Stimulated activated CD4-positive, alpha-beta T cell treated with anti-CD3 and anti-CD28 coated beads, Interleukin-1b, Interleukin-23, amount 100 ng/mL, for 1 hour (primary cell): ENCODE measurements at places on chromosomes 2 and 18.

- DNase-seq = no peak
Observed at GRCh38 chr18:48022531-48023329, 92.3 kb upstream of the SMAD2 start.

DNA sequence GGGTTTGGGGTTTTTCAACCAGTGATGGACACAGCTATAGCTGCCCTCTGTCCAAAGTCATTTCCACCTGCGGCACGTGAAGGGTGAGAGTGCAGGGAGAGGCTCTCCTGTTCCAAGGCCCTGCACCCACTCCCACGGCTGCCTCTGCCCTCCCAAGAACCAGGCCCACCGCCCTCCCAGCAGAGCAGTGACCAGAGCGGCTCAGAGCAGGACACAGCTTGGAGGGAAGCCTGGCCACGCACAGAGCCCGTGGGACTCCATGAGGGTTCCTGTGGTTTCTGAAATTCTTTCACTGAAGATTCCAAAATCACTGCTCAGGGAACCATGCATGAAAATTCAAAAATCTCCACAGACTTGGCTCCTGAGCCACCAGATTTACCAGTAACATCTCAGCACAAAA is 67.3 kb upstream of the SALL3 start:
- DNase-seq = no peak

GRCh38 chr2:119155633-119156032 is 2.9 kb downstream of the C1QL2 start:
- DNase-seq = no peak

GRCh38 chr2:36373149-36373926 is 17.8 kb downstream of the CRIM1 start:
- DNase-seq = no peak

- DNase-seq = no peak
Observed at GRCh38 chr2:200373973-200374416, 67.5 kb downstream of the SPATS2L start.

- no peak for DNase-seq
Observed at GRCh38 chr2:239261356-239261755, 139.5 kb downstream of the HDAC4 start.

DNA sequence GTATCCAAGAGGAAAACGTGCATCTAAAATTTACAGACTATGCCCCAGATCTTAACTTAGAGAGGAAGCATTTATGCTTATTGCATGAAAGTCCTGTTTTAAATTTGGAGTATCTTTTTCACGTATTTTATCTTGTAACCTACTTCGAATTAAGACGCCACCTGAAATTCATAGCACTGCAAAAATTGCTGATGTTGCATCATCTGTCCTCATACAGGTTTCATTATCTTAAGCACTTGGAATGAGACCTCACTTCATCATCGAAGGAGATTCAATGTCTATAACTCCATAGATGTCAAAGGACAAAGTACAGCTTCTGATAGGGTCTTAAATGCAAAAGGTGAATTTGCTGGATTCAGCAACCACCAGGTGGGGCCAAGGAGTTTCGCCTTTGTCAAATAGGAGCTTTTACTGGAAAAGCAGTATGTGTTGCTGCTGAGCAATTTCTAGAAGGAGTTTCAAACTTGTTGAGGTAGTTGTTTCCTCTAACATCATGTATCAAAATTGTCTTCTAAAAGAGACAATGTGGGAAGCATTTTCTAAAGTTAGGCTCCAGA is 106.4 kb upstream of the CCDC85A start:
- no peak for DNase-seq

DNA sequence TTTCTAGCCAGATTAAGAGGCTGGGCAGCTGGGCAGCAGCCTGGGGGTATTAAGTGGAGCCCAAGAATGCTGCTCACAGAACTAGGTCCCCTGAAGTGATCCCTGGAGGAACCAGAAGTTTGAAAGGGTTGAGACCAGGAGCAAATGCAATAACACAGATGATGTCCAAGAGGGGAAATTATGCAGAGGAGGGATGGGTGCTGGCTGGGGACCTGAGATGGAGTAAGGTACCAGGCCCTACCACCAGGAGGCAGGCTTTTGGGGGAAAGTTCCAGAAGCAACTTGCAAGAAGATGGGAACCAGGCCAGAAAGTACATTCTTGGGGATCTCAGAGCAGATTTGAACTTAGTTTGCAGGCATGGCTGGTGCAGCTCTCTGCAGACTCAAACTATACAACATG is 175.1 kb downstream of the NCK2 start:
- DNase-seq = peak; percentile 35

DNA sequence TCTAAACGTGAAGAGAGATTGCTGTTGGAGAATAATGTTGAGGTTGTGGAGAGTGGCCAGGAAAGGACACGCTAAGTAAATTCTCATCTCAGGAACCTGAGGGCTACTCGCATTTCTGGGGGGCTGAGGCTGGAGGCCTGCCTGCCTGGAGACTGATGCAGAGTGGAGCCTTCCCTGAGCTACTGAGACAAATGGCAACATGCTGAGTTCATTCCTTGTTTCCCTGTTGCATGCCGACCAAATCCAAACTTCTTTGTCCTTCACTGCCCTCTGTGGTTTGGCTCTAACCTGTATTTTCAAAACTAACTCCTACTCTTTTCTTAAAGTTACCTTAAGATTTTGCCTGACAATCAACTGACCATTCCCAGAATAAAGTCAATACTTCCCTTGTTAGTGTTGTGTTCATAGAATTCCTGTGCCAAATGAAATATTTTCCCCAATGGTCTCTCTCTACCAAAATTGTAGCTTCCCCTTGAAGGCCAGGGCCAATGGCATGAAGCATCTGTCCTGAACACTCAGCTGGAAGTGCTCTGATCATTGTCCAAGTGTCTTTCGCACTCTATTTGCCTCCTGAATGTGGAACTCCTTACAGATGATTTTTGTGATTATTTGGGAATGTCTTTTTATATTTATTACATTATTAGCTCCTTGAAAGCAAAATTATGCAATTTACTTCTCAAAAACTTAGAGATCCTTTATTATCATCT is 1085.6 kb downstream of the SOCS6 start:
- DNase-seq = no peak

DNA sequence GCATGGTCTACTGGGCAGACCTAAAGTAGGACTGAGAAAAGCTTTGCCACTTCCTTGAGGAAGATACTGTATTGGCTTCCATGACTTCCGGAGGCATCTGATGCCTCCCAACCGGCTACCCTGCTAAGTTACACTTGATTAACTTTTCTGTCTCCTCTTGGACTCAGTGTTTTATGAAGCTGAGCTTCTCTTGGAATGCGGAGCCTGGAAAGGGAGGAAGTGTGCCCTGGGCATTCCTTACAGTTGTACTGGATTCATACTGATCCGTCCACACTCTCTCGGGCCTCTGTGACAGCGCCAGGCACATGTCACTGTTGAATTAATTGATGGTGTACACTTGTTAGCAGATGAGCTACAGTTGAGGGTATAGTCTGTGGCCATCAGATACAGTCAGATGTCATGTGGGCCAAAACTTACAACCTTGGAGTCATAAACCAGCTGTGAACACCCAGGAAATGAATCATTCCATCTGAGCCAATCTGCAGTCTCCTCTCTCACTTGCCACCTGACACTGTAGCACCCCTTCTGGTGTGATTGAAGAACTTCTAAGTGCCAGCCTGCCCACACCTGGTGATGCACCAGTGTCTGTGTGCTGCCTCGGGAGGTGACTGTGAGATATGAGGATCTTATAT is 122.5 kb downstream of the FHOD3 start:
- DNase-seq = no peak

- no peak for DNase-seq
Observed at GRCh38 chr2:216545359-216545758, 46.7 kb downstream of the RPL37A start.

DNA sequence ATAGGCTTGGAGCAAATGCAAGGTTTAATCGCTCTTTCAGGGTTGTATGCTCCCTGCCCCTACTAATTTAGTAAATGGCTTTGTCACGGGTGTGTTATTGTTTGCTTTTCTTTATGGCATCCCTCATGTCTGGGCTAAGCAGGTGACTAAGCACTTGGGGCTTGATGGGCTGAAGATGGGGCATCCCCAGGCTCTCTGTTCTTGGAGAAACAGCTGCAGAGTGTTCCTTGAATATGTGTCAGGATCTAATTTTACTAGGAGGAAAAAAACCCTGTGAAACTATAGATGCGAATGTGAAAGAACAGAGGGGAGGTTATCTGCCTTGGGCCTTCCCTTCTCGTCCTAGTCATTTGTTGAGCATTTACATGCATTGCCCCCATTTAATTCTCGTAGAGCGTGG is 94.7 kb upstream of the TAF1B start:
- no peak for DNase-seq

- DNase-seq = no peak
Observed at GRCh38 chr18:79702906-79703305, 23.3 kb downstream of the CTDP1 start.

GRCh38 chr2:233114421-233114861 is 54.3 kb downstream of the INPP5D start:
- DNase-seq = no peak

GRCh38 chr2:32427672-32428610 is 71.1 kb downstream of the BIRC6 start:
- no peak for DNase-seq

- no peak for DNase-seq
Observed at GRCh38 chr2:98142106-98142791, 55.3 kb downstream of the VWA3B start.

GRCh38 chr2:216056739-216057138 is 24.9 kb downstream of the PECR start:
- DNase-seq = no peak
